CMK (cell line): ENCODE measurements at places on chromosomes 2 and 18.

- no peak for DNase-seq
Measured at GRCh38 chr18:51013259-51013658, 16.8 kb upstream of the SMAD4 start.

DNA sequence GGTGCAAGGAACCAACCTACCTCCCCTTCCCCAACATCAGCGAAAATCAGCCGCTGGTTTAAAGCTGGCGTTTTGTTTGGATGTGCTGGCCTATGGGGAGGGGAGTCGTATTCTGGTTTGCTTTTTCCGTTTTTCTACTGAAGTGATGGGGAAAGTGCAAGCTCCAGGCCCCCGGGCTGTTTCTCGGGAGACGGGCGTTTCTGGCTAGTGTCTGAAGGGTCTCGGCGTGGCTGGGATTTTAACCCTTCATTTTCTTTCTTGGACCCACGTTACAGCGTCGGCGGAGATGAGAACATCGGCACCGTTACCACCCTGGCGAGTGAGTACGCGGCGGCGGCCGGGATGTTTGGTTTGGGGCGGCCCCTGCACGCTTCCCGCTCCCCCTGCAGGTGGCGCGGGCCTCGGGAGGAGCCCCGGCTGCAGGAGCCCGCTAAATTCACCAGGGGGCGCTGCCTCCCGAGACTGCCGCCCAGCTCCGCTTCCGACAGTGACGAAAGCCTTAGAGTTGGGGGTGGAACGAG is 70.7 kb downstream of the PLB1 start:
- peak; percentile 68 for DNase-seq

- DNase-seq, result no peak
Measured at GRCh38 chr2:190683802-190684201, 34.9 kb downstream of the NAB1 start.

DNA sequence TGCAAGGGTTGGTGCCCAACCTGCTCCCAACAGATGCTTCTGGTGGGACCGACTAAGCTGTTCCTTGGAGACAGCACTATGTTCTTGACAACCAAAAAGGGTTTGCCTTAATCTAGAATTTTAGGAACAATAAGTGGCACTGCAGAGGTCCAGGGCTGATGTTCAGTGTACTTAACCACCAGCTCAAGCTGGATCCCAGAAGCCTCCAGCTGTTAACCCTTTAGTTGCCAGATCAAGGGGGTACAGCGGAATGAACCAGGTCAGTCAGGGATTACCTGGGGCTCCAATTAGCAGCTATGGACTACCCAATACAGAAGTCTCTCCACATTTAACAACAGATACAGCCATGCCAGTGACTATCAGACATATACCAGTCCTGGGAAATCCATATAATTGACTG is 3.5 kb downstream of the GPR75 start:
- DNase-seq, result no peak

DNA sequence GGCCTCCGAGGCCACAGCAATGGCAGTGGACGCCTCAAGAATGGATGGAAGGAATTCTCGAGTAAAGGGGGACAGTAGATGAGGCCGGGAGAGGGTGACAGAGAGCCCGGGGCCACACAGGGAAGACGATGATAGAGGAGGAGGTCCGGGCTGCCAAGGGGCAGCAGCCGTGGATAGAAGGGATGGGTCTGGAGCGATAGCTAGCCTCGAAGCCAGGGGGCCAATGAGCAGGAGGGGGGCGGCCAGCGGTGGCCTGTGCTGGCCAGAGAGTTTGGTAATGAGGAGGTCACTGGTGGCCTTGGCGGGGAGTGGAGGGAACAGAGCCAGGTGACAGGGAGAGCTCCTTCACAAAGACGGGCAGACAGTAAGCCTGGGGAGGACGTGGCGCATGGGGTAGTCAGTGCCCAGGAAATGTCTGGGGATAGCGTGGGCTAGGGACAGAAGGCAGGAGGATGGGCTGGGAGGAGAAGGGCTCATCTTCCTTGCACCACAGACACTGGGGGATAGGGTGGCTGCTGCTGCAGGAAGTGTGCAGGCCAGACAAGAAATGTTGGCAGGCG is 87.8 kb upstream of the ASB18 start:
- DNase-seq, result no peak
